ENCODE measurements at places on chromosomes 16 and 17.

DNA sequence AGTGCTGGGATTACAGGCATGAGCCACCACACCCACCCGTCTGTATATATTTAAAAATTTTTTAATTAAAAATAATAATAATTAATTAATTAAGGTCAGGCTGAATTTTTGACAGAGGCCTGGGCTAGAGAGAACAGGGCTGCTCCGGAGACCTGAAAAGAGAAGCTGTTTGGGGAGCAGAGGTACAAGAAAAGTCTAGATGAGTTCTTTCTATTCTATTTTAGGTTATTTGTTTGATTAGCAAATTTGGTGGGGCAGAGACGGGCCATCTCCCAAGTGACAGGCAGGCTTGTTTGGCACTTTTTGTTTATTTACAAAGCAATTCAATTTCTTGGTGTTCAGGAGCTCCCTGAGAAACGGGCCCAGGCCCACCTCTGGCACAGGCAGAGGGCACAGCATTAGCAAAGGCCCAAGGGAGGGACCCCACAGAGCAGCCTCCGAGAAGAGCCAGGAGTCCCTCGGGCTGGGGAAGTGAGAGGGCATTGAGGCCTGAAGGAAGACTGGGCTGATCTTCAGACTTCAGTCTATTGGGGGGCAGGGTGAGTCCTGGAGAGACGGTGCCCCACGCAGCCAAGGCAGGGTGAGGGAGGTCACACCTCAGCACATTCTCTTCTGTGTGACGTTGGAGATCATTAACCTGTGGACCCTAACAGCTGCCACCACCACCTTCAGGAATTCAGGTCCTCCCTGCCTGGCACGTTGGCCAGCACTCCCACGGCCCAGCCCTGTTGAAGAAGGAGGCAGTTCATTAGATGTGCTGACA is 10.8 kb upstream of the RIPOR1 start:
- DNase-seq = no peak

- DNase-seq = no peak
Measured at GRCh38 chr17:72396121-72396520, 275.3 kb downstream of the SOX9 start.

GRCh38 chr17:60369727-60370126 is 22.2 kb downstream of the USP32 start:
- DNase-seq = no peak

DNA sequence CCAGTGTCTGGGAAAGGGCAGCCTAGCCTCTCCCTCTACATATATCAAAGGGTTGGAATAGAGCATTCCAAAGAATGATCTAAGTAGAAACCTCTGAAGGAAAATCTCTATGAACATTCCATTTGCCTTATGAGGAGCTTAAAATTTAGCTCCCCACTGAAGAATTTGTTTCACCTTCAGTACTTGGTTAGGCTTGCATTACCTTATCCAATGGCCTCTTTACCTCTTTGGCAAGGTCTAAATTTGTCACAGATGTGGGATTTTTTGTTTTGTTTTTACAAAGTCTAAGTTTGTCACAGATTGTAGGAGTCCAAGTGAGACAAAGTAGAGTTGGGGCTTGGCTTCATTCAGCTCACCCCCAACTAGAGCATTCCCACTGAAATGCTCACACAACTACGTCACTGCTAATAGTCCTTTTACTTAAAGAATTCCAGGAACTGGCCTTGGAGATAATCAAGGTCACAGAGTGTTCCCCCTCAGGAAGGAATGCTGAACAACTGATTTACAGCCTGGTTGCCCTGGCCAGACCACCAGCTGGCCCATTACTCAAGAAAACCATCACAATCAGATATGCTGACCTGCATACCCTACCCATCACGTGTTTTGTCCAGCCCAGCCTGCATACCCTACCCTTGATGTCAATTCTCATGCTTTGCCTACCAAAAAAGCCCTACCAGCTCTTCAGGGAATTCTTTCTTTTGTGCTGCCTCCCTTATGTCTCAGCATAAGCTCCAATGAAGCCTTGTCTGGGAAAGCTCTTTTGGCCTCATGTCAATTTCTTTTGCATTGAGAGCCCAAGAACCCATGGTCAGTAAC is 26.5 kb upstream of the PPM1D start:
- no peak for DNase-seq

- no peak for DNase-seq
Measured at GRCh38 chr17:10290041-10290440, 82.8 kb downstream of the MYH13 start.

DNA sequence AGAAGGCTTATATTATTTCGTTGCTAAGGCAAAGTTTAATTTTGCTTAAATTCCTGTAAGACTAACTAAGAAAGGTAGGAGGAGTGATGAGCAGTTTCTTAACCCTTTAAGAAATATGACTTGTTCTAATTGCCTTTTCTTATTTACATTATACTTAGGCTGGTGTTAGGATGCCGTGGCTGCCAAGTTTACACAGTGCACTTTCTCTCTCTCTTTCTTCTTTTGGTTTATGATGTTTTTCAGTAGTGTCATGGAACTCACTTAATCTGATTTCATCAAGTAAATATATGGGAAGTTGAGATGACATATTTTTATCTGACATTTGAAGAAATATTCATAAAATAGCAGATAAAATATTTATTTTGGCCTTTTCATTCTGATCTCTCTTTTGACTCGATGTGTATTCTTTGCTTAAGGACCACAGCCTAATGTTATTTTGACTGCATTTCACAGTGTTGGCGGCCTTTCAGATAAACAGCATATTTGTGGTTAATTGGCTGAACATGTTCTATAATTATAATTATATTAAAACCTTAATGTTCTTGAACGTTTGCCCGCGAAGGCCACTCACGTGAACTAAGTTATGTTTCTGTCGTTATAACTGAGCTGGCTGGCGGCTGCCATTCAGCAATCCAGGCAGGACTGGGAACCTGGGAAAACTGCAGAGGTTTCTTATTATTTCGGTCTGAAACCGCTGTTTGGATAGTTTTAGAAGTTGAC is 191.6 kb downstream of the WWOX start:
- DNase-seq = no peak
